ENCODE measurements at places on chromosomes 16 and 17.

DNA sequence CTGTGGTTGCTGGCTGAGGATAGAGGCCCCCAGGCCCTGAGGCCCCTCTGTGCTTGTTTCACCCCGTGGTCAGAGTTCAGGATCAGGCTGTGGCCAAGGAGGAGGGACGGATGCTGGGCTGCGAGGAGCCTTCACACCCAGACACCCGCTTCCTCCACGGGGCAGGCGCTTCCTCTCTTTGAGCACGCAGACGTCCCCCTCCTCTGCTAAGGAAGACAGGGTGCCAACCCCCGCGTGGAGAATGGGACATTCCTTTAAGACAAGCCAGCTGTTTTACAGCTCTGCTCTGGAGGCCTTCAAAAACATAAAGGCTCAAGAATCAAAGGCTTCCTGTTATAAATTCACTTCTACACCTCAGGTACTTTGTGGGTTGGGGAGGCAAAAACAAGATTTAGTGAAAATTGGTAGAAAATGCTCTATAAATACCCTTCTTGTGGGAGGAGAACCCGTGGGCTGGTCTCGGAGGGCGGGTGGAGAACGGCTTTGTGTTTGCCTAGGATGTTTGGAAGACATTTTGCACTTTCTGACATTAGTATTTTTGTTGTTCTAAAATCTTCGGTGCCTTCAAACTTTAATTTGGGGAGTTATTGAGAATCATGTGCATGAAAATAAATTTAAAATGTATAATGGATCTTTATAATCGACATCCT is 60.8 kb upstream of the FOXF1 start:
- no peak for DNase-seq

DNA sequence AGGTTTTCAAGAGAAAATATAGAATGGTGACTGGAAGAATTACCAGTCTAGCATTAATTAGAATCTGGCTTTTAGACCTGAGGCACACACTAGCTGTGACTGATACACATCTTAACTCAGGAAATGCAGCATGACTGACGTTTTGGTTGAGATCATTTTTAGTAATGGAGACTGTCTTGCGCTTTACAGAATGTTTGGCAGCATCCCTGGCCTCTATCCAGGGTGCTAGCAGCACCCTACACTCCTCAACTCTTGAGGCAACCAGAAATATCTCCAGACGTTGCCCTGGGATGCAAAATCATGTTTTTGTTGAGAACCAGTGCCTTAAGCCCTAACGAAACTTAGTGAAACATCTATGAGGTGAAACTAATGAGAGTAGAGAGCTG is 109.0 kb downstream of the HS3ST3A1 start:
- no peak for DNase-seq

DNA sequence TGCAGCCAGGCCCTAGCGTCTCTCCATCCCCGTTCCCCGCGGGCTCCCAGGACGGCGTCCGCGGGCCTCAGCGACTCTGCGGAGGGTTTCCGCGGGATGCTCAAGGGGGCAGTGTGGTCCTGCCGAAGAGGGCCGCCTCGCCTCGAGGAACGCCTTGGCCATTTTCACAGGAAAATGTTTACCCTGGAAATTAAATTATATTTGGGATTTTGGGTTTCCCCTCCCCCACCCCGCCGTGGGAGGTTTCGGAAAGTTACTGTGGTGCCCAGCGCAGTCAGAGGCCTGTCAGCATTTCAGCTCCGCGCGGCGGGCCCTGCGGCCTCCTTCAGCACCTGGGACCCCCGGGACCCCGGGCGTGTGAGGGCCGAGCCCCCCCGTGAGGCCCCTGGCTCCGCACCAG is 94.5 kb downstream of the PCTP start:
- DNase-seq, result no peak

- no peak for DNase-seq
Measured at GRCh38 chr17:40416671-40417070, 1.0 kb downstream of the TOP2A start.

DNA sequence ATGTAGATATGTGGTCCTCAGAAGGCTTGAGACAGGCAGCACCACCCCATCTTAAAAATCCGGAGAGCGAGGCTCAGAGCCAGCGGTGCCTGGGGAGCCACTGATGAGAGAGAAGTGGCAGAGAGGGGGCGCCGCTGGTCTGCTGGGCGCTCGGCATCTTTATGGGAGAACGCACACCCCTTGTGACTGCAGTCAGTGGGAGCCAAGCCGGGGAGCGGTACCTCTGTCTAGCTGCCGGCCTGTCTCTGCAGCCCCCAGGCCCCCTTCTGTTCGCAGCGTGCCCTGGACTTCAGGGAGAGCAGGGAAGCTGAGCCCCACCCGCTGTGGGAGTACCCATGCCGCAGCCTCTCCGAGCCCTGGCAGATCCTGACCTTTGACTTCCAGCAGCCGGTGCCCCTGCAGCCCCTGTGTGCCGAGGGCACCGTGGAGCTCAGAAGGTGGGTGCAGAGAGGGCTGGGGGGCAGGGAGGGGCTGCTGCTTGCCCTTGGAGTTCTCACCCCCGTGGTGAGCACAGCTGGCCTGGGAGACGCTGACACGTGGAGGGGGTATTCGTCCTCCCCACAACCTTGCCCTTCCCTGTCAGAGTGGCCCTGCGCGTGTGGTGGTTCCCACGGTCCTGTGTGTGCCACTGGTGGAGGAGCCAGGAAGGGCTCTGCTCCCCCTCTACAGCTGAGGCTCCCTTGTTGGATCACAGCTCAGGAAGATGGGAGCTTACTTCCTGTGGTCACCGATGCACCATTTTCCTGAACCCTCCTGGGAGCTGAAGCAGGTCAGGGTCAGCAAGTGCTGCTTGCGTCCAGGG is 44.8 kb downstream of the PRMT7 start:
- no peak for DNase-seq

DNA sequence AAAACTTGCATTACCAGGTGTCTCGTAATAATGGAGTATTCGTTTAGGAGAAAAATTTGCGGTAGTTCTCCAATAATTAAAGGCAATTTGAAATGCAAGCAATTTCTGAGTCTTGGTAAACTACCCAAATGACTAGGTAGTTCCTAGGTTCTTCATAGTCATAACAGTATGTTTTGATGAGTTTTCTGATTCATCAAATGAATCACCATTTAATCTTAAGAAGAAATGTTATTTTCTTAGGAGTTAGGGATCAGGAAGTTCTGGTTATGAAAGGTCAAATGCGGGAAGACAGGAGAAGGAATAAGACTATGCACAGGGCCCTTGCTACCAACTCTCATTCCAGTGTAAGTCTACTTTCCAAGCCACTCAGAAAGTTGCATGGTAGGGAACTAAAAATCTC is 221.5 kb upstream of the SOX9 start:
- no peak for DNase-seq

DNA sequence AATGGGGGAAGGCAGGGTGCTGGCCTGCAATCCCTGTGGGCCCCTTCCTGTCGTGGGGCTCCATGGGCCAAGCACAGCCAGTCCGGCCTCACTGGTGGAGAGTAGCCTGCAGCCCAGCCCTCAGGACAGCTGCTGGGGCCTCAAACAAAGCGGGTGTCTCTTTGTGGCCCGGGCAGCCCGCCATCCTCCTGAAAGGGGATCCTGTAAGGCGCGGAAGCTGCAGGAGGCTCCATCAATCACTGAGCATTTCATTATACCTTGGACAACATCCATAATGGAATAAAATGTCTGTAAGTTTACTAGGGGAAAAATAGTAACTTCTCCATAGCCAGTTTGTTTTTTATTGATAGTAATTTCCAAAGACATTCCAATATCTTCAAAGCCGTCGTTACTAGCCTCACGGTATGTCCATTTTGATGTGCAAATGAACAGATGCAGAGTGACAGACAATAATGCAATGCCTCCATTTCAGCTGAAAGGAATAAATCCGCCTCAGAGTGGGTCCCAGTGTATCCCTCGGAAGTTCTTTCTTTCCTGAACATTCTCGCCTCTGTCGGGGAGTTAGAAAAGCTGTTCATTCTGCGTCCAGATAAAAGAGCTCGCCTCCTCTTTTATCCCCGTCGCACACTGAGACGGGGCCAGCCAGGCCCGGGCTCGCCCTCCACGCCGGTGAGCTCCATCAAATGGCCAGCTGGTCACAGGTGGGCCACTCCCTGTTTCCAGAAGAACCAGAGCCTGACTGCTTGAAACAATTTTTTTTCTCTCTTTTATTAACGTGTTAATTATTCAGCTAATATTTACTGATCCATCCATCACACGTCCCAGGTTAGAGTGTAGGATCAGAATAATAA is 14.4 kb downstream of the WSCD1 start:
- no peak for DNase-seq

GRCh38 chr17:33667052-33667509 is 374.0 kb upstream of the ASIC2 start:
- DNase-seq, result no peak

DNA sequence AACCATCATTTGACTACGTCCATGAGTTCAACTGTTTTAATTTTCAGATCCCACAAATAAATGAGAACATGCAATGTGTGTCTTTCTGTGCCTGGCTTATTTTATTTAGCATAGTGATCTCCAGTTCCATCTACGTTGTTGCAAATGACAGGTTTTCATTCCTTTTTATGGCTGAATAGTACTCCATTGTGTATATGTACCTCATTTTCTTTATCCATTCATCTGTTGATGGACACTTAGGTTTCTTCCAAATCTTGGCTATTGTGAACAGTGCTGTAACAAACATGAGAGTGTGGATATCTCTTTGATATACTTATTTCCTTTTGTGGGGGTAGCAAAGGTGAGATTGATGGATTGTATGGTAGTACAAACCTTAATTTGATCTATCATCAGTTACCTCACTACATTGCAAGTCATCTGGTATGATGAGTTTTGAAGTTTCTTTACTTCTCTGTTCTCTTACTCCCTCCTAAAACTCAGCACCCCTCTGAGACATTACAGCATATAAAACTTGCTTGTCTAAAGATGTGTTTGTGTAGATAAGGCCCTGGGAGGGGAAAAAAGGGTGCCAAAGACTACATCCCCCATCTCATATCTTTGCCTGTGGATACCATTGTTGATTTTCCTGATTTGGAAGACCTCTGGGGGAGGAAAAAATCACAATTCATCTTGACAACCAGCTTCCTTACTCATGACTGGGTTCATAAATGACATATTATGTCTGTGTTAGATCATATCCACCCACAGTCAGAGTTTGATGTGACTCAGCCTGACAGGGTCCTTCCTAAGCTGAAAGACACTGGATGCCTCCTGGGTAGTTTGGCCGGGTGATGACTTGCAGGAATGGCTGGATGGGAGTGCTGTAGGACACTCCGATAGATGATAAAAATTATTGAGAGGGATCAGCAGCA is 47.6 kb downstream of the ABCA9 start:
- DNase-seq, result no peak

DNA sequence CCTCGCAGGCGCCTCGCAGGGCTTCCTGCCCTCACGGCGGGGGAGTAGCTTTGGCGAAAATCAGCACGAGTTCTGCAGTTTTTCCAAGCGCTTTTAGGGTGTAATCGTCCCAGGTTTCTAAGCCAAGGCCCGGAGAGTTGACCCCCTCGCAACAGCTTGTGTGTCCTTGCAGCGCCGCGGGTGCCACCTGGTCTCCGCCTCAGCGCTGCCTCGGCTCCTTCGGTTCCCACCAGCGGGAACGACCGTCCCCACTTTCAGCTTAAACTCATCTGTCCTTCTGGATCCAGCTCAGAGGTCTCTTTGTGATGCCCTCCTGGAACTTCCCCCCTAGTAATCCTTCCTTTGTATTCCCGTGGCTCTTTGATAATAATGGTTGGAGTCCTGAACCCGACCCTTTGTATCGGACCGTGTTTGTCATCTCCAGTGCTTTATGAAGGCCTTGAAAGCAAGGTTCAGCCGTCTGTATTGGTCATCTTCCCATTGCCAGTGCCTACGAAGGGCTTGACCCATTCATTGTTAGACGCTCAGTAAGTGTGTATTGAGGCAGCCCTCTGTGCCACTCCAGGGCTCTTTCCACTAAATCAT is 858 bp upstream of the SMARCE1 start:
- DNase-seq, result no peak

DNA sequence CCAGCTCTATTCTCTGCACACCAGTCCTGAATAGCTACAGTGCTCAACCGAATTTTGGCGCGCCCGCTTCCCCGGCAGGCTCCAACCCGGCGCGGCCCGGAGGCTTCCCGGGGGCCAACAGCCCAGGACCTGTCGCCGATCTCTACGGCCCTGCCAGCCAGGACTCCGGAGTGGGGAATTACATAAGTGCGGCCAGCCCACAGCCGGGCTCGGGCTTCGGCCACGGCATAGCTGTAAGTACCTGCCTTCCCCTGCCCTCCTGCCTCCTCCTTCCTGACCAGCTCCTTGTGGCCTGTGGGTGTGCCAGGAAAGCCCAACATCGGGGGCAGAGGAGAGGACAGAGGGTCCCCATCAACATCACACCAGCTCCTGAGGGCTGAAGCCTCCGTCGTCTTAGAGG is 70.2 kb downstream of the CCDC182 start:
- DNase-seq, result no peak

GRCh38 chr16:12166271-12166670 is 189.7 kb downstream of the SNX29 start:
- no peak for DNase-seq

GRCh38 chr17:40582328-40582901 is 17.1 kb upstream of the CCR7 start:
- no peak for DNase-seq

DNA sequence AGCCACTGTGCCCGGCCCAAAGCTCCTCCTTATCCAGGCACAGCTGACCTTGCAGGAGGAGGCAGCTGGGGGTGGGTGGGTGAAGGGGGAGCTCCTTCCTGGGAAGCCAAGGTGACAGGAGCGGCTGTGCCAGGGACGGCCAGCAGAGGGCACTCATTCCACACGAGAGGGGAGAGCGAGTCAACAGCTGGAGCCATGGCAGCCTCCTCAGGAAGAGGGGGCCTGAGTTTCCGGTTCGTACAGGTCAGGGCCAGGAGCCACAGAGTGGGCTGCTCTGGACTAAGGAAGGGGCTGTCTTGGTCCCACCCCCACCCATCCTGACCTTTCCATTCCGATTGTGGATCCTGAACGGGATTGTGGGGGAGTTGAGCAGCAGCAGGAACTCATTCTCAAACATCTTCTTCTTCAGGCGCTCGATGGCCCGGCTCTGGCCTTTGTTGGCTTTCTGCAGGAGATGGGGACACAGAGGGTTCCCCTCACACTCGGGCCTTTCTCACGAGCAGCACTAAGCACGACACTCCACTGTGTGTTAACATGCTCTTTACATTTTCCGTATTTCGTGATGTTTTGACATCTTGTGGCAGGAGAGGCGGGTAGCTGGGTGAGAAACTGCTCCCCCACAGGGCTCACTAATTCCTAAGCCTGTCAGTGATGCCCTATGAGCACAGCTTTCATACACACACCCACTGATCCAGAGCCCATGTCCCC is 61.6 kb downstream of the TIMM22 start:
- DNase-seq, result no peak

DNA sequence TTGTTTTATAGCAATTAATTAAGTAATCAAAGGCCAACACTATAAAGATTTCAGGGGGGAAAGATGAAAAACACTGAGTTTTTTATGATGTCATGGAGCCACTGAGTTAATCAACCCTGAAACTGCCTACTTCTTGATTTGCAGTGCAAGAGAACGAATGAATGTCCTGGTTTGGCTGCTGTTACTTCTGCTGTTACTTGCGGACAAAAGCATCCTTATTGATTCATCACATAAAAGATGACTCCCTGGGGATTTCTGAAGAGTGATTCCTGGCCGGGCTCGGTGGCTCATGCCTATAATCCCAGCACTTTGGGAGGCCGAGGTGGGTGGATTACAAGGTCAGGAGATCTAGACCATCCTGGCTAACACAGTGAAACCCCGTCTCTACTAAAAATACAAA is 10.9 kb upstream of the SPNS3 start:
- DNase-seq, result no peak

GRCh38 chr17:77256710-77257109 is 115.9 kb downstream of the SEC14L1 start:
- DNase-seq, result peak; percentile 83

GRCh38 chr17:75004371-75004770 is 8.1 kb upstream of the MRPL58 start:
- DNase-seq, result no peak
